NCI-H2029 (cell line): ENCODE measurements at places on chromosomes 2 and 18.

DNA sequence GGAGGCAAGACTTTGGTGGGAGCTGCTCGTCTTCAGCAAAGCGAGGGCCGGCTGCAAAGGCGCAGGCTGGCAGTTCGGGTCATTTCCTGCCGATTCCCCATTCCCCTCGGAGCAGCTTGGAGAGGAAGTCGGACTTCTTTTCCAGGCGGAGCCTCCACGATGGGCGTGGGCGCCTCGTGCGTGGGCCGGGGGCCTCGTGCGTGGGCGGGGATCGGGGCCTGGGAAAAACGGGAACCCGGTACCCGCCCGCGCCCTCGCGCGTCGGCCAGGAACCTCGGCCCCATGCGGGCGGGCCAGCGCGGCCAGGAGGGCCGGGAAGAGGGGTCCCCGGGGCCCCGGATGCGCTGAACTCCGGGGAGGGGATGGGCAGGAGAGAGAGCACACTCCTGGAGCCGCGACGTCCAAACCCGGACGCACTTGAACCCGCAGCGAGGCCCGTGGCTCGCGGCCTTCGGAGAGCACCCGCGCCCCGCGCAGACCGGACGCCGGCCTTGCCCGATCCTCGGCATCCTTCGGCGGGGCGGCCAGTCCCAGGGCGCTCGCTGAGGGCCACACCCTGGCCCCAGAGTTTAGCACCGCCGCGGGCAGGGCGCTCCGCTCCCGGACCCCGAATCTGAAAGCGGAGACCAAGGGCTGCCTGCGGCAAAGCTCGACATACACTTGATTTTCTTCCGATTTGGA is 368.4 kb downstream of the MTX2 start:
- peak; percentile 40 for DNase-seq

DNA sequence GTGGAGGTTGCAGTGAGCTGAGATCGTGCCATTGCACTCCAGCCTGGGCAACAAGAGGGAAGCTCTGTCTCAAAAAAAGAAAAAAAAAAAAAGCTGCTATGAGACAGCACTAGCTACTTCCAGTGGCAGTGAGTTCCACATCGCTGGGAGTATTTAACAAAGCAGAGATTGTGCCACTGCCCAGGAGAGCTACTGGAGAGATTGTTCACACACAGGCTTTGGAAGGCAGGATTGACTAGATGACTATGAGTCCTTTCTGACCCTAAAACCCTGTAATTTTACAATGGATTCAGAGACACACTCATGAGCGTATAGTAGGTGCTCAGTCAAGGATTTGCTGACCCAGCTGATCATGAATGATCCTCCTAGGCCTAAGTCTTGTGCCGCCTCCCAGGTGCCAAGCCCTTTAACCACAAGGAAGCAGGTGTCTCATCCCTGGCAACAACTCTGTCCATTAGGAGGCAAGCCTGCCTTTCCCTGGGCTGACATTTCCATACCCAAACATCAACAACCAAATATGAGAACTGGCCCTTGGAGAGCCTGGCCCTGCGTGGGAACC is 45.0 kb upstream of the ODC1 start:
- DNase-seq = peak; percentile 75

GRCh38 chr2:166137331-166137730 is 9.5 kb upstream of the SCN1A start:
- no peak for DNase-seq

DNA sequence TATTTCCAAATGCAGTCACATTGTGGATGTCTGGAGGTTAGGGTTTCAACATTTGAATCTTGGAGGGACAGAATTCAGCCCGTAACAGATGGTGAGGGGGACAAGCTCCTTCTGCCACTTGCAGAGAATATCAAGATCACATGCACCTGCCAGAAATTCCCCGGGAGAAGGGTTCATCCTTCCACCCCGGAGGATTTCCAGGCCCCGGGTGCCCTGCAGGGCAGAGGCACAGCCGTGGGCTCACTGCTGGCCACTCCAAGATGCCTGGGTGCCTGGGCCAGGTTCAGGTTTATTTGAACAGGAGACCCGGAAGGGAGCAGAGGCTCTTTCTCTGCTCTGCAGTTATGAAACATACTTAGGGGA is 38.2 kb upstream of the MGAT4A start:
- no peak for DNase-seq

DNA sequence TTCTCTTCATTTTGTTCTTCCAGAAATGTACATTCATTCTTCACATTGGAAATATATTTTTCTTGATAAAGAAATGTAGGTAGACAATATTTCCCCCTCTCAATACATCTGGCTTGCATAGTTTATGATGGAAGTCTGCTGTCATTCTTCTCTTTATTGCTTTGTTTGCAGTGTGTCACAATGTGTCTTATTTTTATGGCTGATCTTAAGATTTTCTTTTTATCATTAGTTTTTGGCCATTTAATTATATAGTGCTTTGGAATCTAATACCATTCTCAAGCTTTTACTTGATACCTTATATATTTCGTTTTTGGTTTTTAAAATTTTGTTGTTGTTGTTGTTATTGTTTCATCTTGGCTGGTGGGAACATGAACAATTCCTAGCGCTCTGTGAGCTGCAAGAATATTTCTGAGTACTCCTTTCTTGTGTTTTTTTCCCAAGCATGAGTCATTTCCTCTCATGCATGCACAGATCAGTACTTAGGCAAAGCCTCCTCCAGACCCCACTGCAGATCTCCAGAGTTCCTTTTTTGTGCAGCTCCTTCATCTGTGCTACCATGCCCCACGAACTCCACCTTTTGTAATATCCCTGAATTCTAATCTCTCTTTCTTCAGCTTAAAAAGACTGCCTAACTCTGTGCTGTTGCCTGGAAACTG is 13.7 kb upstream of the MMADHC start:
- no peak for DNase-seq

GRCh38 chr18:40935423-40935822 is 1019.6 kb upstream of the PIK3C3 start:
- no peak for DNase-seq

- DNase-seq = no peak
These were observed 3.5 kb downstream of the SLC4A3 start for GRCh38 chr2:219630770-219631405.

DNA sequence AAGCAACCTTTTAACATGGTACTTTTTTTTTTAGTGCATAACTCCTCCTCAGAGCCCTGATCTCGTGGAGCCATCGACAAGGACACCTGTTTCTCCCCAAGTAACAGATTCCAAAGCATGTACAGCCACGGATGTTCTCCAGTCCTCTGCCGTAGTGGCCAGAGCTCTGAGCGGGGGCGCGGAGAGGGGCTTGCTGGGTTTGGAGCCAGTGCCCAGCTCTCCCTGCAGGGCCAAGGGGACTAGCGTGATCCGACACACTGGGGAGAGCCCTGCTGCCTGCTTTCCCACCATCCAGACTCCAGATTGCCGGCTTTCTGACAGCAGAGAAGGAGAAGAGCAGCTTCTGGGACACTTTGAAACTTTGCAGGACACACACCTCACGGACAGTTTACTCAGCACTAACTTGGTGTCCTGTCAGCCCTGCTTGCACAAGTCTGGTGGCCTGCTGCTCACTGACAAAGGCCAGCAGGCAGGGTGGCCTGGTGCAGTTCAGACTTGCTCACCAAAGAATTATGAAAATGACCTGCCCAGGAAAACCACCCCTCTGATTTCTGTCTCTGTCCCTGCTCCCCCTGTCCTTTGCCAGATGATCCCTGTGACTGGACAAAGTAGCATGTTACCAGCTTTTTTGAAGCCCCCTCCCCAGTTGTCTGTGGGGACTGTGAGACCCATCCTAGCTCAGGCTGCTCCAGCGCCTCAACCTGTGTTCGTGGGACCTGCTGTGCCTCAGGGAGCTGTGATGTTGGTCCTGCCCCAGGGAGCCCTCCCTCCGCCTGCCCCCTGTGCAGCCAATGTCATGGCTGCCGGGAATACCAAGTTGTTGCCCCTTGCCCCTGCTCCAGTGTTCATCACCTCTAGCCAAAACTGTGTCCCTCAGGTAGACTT is 4.5 kb downstream of the KLF11 start:
- no peak for DNase-seq

- no peak for DNase-seq
These were observed 5.3 kb upstream of the REG1A start for GRCh38 chr2:79114797-79115494.

DNA sequence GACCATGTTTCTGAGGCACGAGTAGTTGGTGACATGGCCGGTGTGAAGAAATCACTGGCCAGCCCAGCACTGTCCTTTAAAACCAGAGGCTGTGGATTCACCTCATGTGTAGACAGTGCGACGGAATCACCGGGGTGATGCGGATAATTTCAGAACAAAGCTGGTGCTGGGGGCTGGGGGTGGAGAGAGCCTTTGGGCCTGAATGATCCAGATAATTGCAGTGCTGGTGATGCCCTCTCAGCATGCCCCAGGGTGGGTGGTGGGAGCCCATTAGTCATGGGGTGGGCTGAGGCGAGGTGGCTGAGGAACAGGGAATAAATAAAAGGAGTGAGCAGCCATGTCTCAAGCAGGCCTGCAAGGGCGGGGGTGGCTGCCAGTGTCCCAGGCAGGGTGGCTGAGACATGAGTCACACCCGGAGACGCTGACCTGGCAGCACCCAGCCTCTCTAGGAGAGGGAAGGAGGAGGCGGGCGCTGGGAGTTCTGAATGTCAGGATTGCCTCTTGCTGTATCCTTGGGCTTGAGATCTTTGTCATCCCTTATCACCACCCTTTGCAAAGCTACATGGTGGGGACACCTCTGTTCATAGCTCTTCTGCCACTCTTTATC is 151.1 kb upstream of the MSH6 start:
- DNase-seq = no peak

DNA sequence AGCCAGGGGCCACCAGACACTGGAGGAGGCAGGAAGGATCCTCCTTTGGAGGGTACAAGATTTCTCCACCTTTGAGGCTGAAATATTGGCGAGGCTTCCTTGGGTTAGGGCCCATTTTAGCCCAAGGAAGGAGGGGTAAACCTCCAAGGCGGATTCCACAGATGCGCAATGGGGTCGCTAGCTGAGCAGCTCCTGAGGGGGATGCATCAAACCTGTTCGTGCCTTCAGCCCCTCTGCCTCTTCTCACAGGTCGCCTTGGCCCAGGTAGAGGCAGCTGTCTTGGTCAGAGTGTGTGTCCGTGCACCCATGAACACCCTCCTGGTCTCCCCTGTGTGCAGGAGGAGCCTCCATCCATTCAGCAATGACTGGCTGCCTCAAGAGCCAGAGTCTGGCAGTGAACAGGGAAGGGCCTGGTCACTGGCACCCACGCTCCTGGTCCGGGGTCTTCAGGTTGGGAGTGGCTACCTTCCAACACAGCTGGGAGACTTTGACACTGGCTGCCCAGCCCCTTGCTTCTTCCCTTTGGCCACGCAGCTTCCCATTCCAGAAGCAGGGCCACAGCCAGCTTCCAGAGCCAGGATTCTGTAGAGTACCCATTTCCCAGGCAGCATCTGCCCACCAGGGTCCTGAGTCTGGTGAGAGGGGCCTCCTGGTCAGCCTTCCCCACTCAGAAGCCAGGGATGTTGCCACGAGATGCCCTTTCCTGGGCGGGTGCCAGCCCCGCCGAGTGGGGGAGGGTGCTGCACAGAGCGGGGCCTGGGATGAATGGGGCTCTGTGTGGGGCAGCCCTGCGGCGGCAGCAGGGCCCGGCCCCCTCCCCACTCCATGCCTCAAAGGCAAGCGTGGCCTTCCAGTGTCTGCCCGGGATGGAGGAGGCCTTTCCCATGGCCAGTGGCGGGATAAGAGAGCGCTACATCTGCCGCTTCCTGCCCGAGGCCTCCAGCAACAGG is 95.8 kb upstream of the GPC1 start:
- no peak for DNase-seq

- peak; percentile 56 for DNase-seq
These were observed 118.4 kb upstream of the HAAO start for GRCh38 chr2:42910645-42911405.

GRCh38 chr2:54680397-54681041 is 42.9 kb upstream of the EML6 start:
- DNase-seq = no peak

DNA sequence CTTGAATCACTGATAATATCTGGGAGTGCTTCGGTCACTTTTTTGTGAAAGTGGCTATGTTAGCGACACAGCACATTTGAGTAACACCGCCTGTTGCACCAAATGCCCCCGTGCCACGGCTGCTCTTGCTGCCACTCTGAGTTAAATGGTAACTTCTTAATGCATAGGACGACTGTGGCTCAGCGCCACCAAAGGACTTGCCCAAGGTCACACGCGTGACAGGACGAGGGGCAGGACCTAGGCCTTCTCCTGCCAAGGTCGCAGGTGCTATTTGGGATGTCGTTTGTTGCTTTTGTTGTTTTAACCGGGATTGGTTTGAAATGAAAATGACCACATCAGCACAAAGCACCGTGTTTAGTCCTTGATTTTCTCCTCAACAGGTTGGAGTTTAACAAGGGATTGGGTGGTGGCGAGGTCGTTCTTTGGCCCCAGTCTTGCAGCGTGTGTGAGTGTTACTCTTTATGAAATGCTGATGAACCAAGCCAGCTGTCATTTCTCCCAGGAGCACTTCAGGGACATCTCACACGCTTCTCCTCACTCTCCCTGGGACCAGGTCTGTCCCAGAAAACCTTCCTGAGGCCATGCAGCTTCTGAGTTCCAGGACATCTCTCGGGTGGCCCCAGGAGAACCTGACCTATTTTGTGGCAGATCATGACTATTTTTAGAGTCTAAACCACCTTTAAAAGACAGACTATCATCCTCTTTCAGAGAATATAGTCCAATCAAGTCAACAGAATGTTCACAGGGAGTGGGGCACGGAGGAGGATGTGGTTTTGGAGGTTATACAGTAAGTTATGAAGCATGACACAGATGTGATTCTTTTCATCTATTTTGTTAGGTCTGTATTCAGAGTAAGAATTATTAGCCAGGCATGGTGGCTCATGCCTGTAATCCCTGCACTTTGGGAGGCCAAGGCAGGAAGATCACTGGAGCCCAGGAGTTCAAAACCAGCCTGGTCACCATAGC is 49.9 kb downstream of the MTCL1 start:
- DNase-seq = no peak

DNA sequence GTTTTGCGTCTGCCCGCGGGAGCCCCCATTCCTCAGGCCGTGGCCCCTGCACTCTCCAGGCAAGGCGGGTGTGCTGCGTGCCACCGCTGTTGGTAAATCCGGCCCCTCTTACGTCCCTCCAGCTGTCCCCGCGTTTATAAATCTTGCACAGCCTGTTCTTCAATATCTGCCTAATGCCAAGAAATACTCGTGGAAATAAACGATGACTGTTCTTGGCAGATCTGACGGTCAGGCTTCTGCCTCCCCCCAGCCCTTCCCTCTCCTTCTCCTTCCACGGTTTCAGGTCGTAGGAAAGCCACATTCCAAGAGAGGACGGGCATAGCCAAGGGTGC is 20.5 kb downstream of the ODC1 start:
- no peak for DNase-seq
